ENCODE measurements at places on chromosomes 7 and 10. TPM values are rescaled to one million over a fixed set of nuclear protein-coding genes. Genes with fewer than 3 reads are reported as not detected.
A peak's percentile ranks its signal among the peaks of the same experiment; 100 is the strongest.

GRCh38 chr7:134690614-134691504 lies 44.2 kb downstream of the BPGM start:
- no peak for DNase-seq

CFAP58 gene
- total RNA-seq: 0.59 TPM

DNA sequence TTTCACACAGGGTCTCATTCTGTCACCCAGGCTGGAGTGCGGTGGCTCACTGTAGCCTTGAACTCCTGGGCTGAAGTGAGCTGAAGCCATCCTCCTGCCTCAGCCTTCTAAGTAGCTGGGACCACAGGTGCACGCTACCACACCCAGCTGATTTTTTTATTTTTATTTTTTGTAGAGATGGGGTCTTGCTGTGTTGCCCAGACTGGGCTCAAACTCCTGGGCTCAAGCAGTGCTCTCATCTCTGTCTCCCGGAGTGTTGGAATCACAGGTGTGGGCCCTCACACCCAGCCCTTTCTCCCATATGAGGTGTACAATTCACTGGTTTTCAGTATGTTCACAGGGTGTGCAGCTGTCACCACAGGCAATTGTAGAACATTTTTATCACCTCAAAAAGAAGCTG lies 5.2 kb downstream of the INPP5A start:
- no peak for DNase-seq

- DNase-seq: no peak
Measured at GRCh38 chr7:28725045-28725642, 233.0 kb downstream of the TRIL start.

MYL7 gene
- not detected for total RNA-seq

- no peak for DNase-seq
Measured at GRCh38 chr10:79947083-79947415, 1.9 kb downstream of the SFTPD start.

GRCh38 chr10:109156396-109156795 lies 766.9 kb downstream of the XPNPEP1 start:
- DNase-seq: no peak

GCC1 gene
- 11.0 TPM for total RNA-seq

- no peak for DNase-seq
Measured at GRCh38 chr10:91511549-91512330, 101.6 kb downstream of the HECTD2 start.

DNA sequence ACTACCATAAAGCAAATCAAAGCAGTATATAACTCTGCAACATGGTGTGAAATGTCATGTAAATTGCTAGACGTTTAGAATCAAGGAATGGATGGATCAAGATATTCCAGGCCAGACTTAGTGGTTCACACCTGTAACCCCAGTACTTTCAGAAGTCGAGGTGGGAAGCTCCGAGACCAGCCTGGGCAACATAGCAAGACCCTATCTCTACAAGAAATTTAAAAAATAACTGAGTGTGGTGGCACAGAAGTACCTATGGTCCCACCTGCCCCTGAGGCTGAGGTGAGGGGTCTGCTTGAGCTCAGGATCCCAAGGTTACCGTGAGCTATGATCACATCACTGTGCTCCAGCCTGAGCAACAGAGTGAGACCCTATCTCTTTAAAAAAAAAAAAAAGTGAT lies 2.8 kb upstream of the EZH2 start:
- DNase-seq: no peak

- no peak for DNase-seq
Measured at GRCh38 chr10:62386356-62387320, 12.5 kb downstream of the ZNF365 start.

- DNase-seq: no peak
Measured at GRCh38 chr10:47047127-47047504, 135.9 kb downstream of the PTPN20 start.

GRCh38 chr10:34681933-34682332 lies 133.2 kb downstream of the PARD3 start:
- DNase-seq: no peak

DNA sequence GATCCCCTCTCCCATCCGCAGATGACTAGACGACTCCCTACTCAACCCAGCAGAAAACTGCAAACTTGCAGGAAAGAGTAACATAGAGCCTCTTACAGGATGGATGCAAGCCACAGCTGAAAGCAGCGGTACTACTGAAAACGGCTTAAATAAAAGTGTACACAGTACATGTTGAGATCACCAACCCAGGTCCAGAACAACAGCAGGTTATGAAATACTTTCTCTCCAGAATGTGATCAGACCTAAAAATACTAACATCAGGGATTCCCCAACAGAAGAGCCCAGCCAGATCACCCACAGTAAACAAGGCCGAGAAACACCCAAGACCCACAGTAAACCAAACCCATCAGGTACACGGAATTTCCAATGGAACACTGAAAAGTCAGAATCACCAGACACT lies 13.2 kb downstream of the ATE1 start:
- no peak for DNase-seq

DNA sequence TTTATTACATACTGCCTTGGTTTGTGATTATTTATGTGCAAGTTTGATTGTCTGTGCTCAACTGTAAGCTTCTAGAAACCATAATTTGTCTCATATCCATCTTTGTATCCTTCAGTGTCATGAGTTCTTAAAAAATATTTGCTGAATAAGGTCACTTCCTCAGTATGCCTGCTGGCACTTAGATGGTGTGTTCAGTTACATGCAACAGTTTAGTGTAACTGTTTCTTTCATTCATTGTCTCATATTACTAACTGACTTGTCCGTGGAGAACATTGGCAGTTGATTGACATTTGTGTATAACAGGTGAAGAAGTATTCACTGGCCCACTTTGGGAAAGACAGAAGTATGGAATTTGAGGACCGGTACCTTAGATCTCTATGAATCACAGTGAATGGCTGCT lies 236.9 kb downstream of the PRKG1 start:
- DNase-seq: no peak

LIPK gene
- not detected for total RNA-seq

DNAJC12 gene
- 13.2 TPM for total RNA-seq

- no peak for DNase-seq
Measured at GRCh38 chr10:14491811-14492210, 161.1 kb upstream of the FRMD4A start.

DNA sequence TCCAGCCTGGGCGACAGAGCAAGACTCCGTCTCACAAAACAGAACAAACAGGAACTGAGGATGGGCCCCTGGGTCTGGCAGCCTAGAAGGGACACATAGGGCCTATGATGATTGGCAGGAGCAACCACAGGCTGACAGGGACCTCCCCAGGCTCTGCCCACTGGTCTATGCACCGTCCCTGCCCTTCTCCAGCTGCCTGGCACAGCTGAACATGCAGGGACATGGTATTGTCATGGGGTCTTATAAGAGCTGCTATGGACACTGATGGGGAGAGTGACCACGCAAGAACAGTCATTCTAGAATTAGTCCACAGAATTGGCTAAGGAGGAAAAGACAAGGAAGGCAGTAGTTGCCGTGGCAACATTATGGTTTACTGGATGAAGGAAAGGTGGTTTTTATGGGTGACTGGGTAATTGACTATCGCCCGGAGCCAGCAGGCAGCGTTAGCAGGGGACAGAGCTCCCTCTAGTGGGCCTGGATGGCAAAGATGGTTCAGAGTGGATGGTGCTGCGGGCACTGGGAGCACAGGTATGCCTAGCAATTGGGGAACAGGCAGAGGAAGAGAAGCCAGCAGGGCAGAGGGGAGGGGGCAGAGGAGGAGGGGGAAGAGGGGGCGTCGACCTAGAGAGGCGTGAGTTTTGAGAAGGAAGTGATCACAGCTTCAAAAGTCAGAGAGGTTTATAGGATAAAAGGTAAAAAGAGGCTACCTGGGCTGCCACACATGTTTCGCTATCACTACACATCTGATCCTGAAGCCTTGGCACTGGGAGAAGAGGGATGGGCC lies 7.8 kb upstream of the TRIM56 start:
- peak; percentile 94 for DNase-seq

GRCh38 chr10:114615600-114616007 lies 42.5 kb downstream of the ABLIM1 start:
- peak; percentile 17 for DNase-seq

CCDC172 gene
- total RNA-seq: not detected

SLC18A2 gene
- total RNA-seq: not detected

GRCh38 chr10:43679509-43679908 lies 30.8 kb upstream of the ZNF32 start:
- DNase-seq: no peak

ZMIZ1 gene
- total RNA-seq: 15.6 TPM

ITGB8 gene
- total RNA-seq: not detected

UFSP1 gene
- 1.4 TPM for total RNA-seq

HOXA5 gene
- total RNA-seq: not detected

DNA sequence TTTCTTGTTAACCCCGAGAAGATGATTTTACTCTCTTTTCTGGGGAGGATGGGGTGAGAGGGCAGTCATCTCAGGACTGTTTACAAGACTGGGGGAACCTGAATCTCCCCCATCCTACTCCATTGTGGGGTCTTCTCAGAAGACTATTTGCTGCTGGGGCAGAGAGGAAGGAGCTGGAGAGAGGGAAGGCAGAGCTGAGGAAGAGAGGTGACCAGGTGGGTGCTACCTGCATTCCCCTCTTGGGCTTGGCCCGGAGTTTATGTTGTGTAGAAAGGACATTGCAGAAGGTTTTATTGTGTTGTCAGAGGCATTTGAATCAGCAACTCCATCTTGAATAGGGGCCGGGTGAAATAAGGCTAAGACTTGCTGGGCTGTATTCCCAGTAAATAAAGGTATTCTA lies 247.1 kb upstream of the GALNT17 start:
- no peak for DNase-seq

All from activated naive CD4-positive, alpha-beta T cell treated with anti-CD3 and anti-CD28 coated beads for 36 hours (primary cell).